ENCODE measurements at places on chromosomes 12 and 14. TPM values are rescaled to one million over a fixed set of nuclear protein-coding genes. Genes with fewer than 3 reads are reported as not detected.

PTPRQ gene
- total RNA-seq = not detected

- DNase-seq = no peak
Measured at GRCh38 chr12:104598342-104599271, 141.9 kb downstream of the CHST11 start.

GRCh38 chr14:96247031-96247430 is 9.0 kb upstream of the BDKRB1 start:
- no peak for DNase-seq

- DNase-seq = no peak
Measured at GRCh38 chr14:104805326-104805678, 4.4 kb downstream of the ZBTB42 start.

All from glomerular endothelial cell (primary cell).